ENCODE measurements at places on chromosomes 6 and 20.

- DNase-seq, result no peak
These were observed 46.0 kb downstream of the PTK7 start for GRCh38 chr6:43122146-43122545.

GRCh38 chr6:94184666-94185464, 765.5 kb upstream of the EPHA7 start:
- DNase-seq, result no peak

DNA sequence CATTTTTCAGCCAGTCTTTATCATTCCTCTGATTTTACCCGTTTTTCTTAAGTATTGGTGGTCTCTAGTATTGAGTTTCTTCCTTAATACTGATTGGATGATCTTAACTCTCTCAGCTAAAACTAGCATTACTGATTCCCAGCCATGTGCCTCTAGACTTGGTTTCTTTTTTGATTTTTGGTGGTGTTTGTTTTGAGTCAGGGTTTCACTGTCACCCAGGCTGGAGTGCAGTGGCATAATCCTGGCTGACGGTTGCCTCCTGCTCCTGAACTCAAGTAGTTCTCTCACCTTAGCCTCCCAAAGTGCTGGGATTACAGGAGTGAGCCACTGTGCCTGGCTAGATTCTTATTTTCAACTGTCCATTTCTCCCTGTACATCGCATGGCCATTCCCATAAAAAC, 24.9 kb downstream of the DPPA5 start:
- DNase-seq, result no peak

- DNase-seq, result no peak
These were observed 131.9 kb upstream of the BTN3A2 start for GRCh38 chr6:26232940-26233648.

DNA sequence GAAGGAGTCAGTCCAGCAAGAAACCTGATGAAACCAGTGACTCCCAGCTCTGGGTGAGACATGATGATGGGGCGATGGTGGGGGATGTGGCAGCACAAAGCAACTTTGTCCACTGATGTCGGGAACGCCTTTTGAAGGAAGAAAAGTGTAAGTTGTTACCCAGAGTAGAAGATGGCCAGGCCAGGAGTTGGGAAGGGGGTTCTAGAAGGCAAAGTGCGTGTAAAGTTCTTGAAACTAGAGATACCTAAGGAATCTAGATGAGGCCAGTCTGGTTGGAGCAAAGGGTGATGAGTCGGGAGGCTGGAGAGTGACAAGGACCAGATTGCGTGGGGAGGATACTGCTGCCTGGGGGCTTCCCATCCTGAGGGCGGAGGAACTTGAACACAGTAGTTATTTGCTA, 117.0 kb downstream of the PHACTR3 start:
- no peak for DNase-seq

DNA sequence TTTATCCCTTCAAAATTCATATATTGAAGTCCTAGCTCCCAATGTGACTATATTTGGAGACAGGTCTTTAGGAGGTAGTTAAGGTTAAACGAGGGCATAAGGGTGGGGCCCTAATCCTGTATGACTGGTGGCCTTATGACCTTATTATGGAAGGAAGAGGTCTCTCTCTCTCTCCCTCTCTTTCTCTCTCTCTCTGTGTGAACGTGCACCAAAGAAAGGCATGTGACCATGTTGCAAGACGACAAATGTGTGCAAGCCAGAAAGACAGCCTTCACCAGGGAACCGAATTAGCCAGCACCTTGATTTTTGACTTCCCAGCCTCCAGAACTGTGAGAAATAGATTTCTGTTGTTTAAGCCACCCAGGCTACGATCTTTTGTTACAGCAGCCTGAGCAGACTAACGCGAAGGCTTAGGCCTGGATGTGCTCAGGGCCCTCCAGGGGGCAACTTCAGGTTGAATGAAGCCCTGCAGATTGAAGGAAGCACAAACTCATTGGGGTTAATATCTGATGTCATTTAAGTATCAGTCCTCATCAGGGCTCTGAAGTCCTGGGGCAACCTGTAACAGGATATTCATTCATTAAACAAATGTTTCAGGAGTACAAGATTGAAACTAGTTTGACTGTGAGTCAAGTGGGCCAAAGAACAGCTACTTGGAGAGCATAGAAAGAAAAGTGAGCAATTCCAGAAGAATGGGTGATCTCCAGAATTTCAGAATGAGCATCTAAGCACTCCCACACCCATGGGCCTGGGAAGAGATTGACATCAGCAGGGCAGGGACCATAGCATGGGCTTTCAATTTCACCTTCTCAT, 157.4 kb upstream of the TNFAIP3 start:
- no peak for DNase-seq

DNA sequence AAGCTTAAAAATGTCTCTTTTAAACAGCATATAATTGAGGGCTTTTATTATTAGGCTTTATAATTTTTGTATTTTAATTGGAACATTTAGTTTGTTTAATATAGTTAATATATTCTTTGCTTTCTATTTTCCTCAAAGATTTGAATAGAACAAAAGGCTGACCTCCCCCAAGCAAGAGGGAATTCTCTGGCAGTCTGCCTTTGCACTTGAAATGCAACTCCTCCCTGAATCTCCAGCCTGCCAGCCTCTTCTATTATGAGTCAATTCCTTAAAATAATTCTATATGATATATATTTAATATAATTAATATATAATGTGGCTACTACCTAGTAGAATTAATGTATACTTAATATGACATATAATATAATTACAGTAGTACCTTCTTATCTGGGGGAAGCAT, 69.2 kb downstream of the PTPRA start:
- DNase-seq, result no peak

DNA sequence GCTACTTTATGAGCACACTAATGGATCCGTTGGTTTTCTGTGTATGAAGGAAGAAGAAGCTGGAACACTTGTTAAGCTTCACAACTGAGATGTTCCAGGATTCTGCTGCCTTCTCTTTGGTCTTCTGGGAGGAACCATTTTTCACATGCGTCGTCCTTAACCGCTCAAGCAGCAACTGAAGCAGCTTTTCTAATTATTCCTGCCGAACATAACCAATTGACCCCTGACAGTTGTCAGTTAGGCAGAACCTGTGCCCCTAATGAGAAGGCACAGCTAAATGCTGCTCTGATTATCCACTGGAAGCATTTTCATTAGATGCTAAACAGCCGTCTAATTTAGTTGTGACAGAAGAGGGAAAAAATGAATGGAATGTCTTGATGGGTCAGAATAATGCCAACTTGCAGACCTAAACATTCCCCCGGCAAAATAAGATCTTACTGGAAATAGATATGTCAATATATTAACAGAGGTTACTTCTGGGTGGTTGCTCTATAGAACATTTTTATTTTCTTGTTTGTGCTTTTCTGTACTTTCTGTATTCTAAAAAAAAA, 85.0 kb upstream of the SMLR1 start:
- DNase-seq, result no peak

GRCh38 chr6:131231103-131231502, 95.8 kb downstream of the AKAP7 start:
- DNase-seq, result no peak

- DNase-seq, result no peak
These were observed 150.0 kb upstream of the RIPOR2 start for GRCh38 chr6:25085756-25086155.

DNA sequence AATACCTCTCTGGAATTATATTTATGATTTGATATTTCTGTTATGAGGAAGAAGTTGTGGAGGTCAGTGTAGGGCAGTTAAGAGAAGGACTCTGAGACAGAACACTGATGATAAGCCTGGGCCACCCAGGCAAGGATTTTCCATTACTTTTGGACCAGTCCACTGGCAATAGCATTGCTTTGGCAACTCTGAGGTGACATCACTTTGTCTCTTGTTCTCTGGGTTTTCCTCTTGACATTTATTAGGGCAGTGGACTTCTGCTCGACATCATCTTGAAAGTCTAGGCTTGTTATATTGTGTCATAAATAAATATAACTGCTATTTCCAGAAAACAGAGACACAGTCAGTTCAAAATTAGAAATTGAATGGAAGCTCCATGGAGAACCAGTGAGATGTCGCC, 268.0 kb downstream of the SMOC2 start:
- DNase-seq, result no peak

GRCh38 chr6:105994591-105995390, 91.3 kb upstream of the PRDM1 start:
- no peak for DNase-seq

DNA sequence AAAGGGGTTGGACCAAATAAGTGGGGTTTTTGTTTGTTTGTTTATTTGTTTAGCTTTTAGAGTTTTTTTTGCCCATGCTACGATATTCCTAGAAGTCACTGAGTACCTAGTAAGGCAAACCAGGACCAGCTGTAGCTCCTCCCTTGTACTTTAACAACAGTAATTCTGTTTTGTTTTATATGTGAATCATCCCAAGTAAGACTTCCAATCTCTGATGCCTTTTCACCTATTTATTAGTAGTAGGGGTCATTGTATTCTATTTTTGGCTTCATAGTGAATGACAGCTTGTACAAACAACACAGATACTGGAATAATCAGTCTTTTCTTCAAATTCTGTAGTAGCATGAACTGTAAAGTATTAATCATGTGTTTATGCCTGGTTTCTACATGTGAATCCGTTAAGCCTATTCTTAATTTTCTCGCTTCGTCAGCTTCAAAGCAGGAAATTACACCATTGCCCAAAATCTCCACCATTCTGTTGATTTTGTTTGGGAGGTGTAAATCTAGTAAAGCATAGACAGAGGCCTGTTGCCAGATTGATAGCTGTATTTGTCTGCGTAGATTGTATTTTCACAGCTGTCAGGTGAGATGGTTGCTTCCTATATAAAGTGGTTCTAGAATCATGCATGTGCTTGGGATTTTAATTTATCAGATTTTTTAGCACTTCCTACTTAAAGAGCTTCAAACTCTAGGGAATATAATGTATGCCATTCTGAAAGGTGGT, 151.5 kb upstream of the FLRT3 start:
- DNase-seq, result no peak

DNA sequence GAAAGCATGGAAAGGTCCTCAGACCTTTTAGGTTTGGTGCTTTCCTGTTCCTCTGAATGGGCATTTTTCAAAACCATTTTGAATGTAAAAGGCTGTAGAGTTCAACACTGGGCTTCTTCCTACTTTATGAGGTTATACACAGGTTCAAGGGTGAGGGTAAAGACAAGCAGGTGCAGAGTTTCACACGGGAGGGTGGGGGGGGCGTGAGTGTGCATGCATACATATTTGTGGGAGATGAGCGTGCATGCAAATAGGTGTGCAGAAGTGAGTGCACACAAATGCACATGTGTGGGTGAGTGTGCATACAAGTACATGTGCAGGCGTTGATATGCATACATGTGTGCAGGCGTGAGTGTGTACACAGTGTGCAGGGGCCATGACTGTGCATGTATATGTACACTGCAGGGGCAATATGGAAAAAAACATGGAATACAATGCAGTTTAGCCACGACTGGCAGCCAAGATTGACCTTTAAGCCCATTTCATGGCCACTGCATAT, 183.1 kb downstream of the GMPR start:
- no peak for DNase-seq

DNA sequence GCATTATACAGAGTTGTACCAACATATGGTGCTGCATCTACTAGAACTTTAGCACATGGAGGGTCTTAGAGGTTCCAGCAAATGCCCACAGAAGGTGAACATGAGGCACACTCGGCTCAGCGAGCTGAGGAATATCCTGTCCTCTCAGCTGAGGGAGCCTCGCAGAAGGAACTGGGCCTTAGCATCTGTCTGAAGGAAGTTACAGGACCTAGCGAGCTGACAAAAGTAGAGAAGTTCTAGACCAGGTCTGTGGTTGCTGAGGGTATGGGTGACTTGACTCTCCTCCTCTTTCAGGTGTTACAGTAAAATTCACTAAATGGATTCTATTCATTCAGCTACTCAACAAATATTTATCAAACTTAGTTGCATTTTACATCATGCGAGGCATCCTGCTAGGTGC, 157.2 kb downstream of the ZDHHC14 start:
- DNase-seq, result no peak

DNA sequence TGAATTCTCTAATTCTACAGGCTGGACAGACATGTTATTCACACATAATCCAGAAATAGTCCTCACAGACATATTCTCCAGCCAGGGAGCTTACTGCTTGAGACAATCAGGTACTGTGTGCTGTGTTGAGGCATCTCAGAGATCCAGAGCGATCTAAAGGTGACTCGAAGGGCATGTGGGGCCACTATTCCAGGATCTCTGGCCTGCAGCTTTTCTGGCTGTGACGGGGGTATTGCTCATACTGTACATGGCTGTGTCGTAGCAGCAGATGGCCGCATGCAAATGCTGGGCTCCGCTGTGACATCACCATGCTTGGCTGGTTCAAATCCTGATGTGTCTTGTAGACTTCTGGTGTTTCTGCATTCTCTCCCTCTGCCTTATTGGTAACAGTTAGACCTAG, 37.8 kb downstream of the CD109 start:
- DNase-seq, result no peak

GRCh38 chr6:143549221-143549948, 37.9 kb upstream of the FUCA2 start:
- DNase-seq, result no peak

DNA sequence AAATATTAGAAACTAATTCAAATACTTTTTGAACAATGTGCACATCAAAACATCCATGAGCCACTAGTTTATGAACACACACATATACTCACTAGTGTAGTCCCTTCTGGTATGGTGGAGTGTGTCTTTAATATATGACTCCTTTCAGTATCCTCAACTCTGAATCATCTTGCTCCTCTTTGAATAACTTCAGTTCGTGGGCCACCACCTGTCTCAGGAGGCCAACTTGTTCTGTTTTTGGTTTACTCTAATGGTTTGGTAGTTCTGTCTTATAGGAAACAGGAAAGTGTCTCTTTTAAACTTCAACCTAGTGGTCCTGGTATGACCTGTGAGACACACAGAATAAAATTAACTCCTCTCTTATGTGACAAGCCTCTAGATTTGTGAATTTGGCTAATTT, 55.6 kb downstream of the ZNF292 start:
- DNase-seq, result no peak

GRCh38 chr6:38136547-38136946, 317.0 kb downstream of the ZFAND3 start:
- no peak for DNase-seq

DNA sequence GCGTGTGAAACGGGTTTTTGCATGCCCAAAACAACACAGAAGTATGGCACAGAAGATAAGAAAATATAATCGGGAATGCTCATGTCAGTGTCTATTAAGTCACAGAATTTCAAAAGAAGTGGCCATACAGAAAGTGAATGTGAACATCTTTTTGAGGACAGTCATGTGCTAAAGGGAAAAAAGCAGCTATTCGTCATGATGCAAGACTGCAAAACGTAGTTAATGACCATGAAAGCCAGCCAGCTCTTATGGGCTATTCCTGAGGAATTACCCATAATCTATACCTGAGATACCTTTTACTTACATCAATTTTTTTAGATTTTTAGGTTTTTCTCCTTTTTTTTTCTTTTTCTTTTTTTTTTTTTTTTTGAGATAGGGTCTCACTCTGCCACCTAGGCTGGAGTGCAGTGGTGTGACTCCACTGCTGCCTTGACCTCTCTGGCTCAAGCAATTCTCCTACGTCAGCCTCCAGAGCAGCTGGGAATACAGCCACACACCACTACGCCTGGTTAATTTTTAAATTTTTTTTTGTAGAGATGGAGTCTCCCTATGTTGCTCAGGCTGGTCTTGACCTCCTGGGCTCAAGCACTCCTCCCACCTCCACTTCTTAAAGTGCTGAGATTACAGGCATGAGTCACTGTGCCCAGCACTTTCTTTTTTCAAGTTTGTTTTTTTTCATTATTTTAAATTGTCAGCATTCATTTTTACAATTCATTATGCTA, 18.1 kb upstream of the ZBP1 start:
- no peak for DNase-seq

All from SK-N-DZ (cell line).